SJSA1 (cell line): ENCODE measurements at places on chromosomes 3 and 15. TPM values are rescaled to one million over a fixed set of nuclear protein-coding genes. Genes with fewer than 3 reads are reported as not detected.

- no peak for DNase-seq
Measured at GRCh38 chr3:99909714-99910495, 92.2 kb downstream of the CMSS1 start.

GRCh38 chr3:5212628-5213573 lies 25.4 kb downstream of the EDEM1 start:
- DNase-seq: no peak

Gene UACA
- total RNA-seq: 26.8 and 27.8 TPM in 2 replicates

DNA sequence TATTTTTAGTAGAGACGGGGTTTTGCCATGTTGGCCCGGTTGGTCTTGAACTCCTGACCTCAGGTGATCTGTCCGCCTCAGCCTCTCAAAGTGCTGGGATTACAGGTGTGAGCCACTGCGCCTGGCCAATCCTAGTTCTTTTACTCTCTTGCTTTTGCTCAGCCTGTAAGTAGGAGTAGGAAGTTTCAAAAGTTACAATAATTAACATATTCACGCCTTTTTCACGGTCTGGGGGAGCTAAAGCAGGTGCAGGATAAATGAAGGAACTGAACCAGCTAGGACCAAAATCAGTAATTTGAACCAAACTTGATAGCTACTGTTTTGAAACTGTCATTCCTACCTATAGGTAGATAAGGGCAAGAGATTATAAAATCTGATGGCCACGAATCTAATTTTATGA lies 98.5 kb downstream of the CACNA1D start:
- DNase-seq: no peak

DNA sequence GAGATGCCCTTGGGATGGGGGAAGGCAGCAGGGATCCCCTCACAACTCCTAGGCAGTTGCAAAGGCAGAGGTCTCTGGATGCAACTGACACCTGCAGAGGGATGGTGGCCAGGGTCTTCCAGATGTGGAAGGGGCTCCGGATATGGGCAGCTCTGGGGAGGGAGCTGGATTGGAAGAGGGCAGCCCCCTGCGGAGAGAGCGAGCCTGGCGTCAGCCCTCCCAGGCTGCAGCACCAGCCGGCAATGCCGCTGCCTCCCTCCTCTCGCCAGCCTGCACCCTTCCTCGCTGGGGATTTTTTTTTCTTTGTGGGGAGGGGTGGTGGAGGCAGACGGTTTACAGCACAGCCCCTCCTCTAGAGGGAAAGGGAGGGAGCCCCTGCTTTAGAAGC lies 1.6 kb downstream of the INSYN1 start:
- no peak for DNase-seq

Gene OR5K2
- total RNA-seq: not detected in 2 replicates

- no peak for DNase-seq
Measured at GRCh38 chr3:128334766-128335165, 131.9 kb downstream of the DNAJB8 start.

Gene PIGZ
- 0.13 and 0.84 TPM in 2 replicates for total RNA-seq

Gene SLC9C1
- total RNA-seq: not detected in 2 replicates

- no peak for DNase-seq
Measured at GRCh38 chr3:72345980-72346379, 502.3 kb downstream of the SHQ1 start.

GRCh38 chr3:196166741-196167140 lies 44.5 kb downstream of the ZDHHC19 start:
- DNase-seq: no peak

Gene ZIC1
- 7.1 and 10.9 TPM in 2 replicates for total RNA-seq

Gene KBTBD13
- total RNA-seq: not detected in 2 replicates

Gene CLDND1
- 139 and 213 TPM in 2 replicates for total RNA-seq

Gene GP9
- not detected in 2 replicates for total RNA-seq

Gene SHC4
- 1.0 and 2.9 TPM in 2 replicates for total RNA-seq

Gene LRRC34
- not detected in 2 replicates for total RNA-seq

Gene PAQR5
- 7.2 and 10.5 TPM in 2 replicates for total RNA-seq

Gene CLDN11
- 0.66 and 1.7 TPM in 2 replicates for total RNA-seq

Gene HRG
- not detected in 2 replicates for total RNA-seq

- DNase-seq: peak; percentile 78
Measured at GRCh38 chr15:99213187-99213811, 36.1 kb downstream of the TTC23 start.

DNA sequence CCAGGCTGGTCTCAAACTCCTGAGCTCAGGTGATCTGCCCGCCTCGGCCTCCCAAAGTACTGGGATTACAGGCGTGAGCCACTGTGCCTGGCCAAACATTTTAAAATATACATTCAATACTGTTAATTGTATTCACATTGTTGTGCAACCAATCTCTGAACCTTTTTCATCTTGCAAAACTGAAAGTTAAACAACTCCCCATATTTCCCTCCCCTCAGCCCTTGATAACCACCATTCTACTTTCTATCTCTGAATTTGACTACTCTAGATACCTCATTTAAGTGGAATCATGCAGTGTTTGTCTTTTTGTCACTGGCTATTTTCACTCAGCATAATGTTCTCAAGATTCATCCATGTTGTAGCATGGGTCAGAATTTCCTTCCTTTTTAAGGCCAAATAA lies 30.0 kb downstream of the HMCES start:
- DNase-seq: no peak

Gene CDHR4
- not detected in 2 replicates for total RNA-seq

- peak; percentile 72 for DNase-seq
Measured at GRCh38 chr3:99659032-99659431, 20.6 kb downstream of the COL8A1 start.
